AG10803 (cell line): ENCODE measurements at places on chromosomes 3 and 15.

- peak; percentile 75 for DNase-seq
Measured at GRCh38 chr3:137032465-137033120, 74.8 kb downstream of the IL20RB start.

- DNase-seq = peak; percentile 79
Measured at GRCh38 chr3:147589016-147589415, 179.9 kb downstream of the ZIC1 start.

DNA sequence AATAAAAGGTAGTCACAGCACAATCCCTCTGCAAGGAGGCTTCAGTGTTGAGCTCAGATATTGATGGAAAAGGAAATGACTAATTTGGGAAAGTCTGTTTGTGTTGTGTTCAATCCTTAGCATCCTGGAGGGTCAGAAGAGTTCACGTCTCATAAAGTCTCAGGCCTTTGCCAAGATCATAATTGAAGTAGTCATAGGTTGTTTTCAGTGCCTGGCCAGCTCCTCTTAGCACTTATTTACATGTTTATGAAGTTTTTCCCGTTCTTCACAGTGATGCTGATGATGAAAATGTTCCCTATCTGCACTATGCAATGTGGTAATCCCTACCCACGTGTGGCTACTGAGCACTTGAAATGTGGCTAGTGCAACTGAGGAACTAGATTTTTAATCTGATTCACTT, 61.6 kb upstream of the TGFBR2 start:
- DNase-seq = peak; percentile 83

DNA sequence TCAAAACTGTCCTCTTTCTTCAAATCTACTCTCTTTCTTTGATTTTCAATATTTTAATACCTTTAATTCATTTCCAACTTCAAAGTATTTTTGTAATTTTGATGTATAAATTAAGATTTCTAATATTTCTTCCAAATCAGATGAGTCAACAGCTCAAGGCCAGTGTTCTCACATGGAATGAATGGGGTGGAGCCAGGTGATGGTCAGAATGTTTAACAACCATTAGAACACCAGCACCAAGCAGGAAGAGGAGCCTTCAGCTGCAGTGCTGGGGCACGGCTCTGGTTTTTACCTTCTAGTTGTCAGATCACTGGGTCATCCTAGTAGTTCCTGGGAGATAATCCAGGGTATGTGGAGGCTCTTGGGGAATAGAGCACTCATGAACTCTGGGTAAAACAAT, 494.5 kb upstream of the PDZRN3 start:
- DNase-seq = no peak

DNA sequence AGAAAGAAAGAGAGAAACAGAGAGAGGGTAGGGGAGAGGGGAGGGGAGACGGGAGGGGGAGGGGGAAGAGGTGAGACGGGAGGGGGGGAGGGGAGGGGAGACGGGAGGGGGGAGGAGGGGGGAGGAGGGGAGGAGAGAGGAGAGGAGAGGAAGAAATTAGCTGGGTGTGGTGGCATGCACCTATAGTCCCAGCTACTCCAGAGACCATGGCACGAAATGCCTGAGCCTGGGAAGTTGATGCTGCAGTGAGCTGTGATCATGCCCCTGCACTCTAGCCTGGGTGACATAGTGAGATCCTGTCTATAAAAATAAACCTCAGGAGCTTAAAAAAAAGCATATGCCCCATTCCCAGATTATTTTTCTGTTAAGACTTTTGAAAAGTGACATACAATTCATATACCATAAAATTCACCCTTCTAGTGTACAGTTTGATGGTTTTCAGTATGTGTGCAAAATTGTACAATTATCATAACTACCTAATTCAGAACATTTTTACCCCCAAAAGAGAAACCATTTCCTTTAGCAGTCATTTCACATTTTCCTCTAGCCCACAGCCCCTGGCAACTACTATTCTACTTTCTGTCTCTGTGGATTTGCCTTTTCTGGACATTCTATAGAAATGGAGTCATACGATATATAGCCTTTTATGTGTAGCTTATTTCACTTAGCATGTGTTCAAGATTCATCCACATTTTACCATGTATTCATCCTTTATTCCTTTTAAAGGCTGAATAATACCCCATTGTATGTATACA, 699.6 kb downstream of the FHIT start:
- no peak for DNase-seq

GRCh38 chr15:39188930-39189329, 391.9 kb upstream of the THBS1 start:
- DNase-seq = peak; percentile 98

- no peak for DNase-seq
Measured at GRCh38 chr3:170532573-170532972, 53.3 kb downstream of the SLC7A14 start.

GRCh38 chr3:17258823-17259436, 374.2 kb downstream of the PLCL2 start:
- DNase-seq = peak; percentile 35

- no peak for DNase-seq
Measured at GRCh38 chr15:70501121-70501727, 262.1 kb downstream of the UACA start.

DNA sequence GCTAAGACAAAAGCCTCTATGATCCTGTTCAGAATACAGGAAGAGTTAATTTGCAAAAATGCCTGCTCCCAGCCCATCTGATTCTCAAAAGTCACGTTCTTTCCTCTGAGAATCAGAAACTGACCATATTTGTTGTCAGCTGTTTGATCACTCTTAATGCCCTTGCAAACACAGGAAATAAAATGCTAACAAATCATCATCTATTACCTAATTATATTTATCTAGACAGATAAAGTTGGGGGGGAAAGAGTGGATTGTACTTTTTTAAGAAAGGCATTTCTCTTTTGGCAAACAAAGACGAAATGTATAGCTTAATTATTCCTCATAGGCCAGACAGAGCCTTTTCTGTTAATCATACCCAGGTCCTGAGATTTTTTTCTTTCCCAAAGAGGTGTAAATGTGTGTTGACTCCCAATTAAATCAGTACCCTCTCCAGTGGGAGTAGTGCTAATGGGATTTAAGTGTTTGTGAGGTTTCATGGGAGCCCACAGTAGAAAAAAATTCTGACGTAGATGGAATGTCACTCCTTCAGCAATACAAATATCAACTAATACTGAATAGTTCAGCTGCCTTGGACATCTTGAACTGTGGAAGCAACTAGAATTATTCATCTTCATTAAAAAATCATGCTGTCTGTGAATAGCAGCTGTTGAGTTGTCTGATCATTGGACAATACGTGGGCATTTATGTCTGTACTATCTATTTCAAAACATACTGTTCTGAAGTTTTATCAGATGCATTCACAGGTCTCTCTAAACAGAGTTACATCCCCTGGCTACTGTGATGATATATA, 22.5 kb upstream of the BNIP2 start:
- no peak for DNase-seq

- no peak for DNase-seq
Measured at GRCh38 chr3:98557324-98558010, 25.7 kb downstream of the GPR15 start.

DNA sequence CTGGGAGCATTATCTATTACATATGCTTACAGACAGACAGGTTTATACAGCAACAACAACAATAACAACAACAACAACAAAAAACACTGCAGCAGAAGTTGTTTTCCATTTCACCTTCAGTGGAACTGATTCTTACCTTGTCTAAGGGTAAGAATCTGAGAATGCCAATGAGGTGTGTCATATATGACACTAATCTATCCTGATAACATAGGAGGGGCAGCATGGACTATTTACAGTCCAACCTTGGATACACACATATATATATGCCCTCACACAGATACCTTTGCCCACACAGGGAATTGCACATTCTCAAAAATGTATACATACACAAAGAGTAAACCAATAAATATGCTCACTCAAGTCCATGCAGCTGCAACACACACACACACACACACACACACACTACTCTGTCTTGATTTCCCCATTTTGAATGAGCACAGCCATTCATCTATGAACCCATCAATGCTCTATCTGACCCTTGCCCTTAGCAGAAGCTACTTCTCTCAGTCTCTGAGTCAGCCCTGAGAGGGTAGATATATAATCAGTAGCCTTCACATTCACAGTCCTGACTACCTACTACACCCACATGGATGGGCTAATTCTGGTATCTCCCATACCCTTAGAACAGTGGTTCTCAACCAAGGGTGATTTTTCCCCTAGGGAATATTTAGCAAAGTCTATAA, 9.7 kb upstream of the TRANK1 start:
- DNase-seq = no peak

GRCh38 chr15:58608129-58608590, 141.3 kb downstream of the ADAM10 start:
- peak; percentile 80 for DNase-seq

DNA sequence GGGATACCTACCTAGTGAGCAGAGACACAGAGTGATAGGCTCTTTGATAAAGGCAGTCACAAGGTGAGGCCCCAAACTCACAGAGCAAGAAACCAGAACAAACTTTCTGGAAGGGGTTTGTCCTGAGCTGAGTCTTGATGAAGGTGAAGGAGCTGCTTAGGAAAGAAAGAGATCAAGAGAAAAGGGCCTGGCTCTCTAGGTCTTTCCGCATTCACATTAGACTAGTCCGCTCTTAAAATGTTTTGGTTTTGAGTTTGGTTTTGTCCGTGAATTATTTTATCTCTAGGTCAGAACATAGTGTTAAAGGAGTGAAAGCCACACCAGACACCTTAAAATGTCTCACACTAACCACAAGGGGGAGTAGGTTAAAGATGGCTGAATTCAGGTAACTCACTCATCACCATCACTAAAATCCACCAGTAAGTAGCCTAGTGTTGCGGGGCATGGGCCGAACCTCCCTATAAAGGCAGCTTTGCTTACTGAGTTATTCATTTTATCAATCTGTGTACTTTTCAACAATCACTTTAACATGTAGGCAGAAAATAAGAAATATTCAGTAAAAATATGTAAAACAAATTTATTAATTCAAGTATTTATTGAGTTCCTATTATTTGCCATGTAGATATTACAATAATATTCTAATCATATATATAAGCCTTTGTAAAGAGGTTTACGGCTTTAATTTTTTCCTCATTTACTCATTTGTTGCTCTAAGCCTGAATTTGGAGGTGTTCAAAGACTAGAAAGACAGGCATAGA, 121.5 kb upstream of the TSC22D2 start:
- peak; percentile 40 for DNase-seq

DNA sequence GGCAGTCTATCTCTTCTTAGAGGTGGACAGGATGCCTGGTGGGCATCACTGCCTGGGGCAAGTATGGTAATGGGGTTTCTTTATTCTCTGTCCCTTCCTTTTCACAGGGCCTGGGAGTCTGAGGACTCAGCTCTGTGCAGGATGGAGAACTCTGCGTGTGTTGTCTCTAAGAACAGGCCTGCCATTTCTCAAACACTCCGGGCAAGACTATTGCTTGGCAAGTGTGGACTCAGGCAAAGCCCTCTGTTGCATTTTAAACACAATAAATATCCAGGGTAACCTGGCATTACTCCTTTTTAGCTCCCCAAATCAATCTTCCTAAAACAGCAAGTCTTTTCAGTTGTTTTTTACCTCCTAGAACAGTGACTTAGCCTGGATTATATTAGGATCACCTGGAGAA, 185.1 kb upstream of the ROPN1 start:
- DNase-seq = no peak

GRCh38 chr15:65101411-65101890, 13.5 kb downstream of the UBAP1L start:
- peak; percentile 56 for DNase-seq
